Activated CD4-positive, alpha-beta T cell treated with anti-CD3 and anti-CD28 coated beads, Interleukin-2, amount 10 ng/mL, durations not matched to agents 24 days and 14 days (primary cell): ENCODE measurements at places on chromosomes 5 and 9. TPM values are rescaled to one million over a fixed set of nuclear protein-coding genes. Genes with fewer than 3 reads are reported as not detected.
A peak's percentile ranks its signal among the peaks of the same experiment; 100 is the strongest.

Gene AJM1
- 5.7 and 5.9 TPM in 2 replicates for total RNA-seq

Gene IL5
- total RNA-seq: 7.0 and 7.1 TPM in 2 replicates

Gene NR5A1
- not detected in 2 replicates for total RNA-seq

Gene BRINP1
- total RNA-seq: not detected in 2 replicates

Gene PLCXD3
- not detected in 2 replicates for total RNA-seq

Gene FOXD4L3
- total RNA-seq: not detected in 2 replicates

DNA sequence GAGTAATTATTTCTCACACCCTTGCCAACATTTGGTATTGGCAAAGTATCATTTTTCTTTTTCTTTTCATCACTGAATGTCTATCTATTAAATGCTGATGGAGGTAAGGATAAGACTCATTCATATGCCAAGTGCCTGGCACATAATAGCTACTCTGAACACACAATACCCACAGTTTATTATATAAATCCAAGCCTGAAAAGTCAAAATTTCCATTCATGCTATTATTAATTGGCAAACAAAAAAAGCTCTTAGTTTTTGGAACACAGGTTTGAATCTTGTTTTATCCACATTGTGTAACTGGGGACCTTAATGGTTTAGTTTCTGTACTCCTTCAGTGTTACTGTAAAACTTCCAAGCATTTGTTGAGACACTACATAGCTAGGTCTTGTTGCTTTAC lies 6.4 kb upstream of the ATOX1 start:
- no peak for DNase-seq

DNA sequence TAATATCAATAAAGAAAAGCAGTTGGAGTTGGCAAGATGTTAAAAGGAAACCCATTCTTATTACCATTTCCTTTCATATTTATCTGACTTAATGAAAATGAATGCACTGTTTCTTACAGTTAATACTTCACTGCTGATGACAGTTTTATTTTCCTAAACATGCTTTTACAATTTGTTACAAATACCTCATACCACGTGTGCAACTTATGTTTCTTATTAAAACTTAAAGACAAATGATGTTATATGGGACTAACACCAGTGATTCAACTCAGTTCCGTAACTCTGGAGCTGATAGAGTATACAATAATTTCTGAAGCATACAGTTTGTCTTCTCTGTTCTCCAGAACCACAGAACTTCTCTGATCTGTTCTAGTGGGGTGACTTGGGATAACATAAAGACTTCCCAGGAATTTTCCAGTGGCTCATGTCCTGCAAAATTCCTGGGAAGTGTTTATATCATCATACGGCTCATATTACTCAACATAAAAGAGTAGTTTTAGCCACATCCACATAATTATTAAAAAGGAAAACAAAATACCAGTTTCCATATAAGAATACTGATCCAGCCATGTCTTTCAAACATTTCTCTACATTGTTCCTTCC lies 1259.0 kb upstream of the C9orf72 start:
- no peak for DNase-seq

- no peak for DNase-seq
Measured at GRCh38 chr9:4026905-4027304, 273.0 kb downstream of the GLIS3 start.

- DNase-seq: no peak
Measured at GRCh38 chr5:13783726-13784125, 160.8 kb downstream of the DNAH5 start.

- DNase-seq: no peak
Measured at GRCh38 chr9:114394523-114395333, 6.9 kb upstream of the AKNA start.

DNA sequence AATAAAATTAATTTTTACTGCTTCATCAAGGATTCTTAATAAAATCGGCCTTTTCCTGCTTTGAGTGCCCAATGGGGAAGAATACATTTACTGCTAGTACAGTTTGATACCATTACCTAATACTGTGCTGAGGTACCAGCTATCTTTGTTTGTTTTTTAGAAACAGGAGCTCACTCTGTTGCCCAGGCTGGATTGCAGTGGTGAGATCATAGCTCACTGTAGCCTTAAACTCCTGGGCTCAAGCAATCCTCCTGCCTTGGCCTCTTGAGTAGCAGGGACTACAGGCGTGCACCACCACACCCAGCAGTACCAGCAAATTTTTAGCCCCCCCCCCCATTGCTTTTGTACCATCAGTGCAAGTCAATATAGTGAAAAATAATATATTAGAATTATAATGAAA lies 13.6 kb upstream of the ANKHD1 start:
- no peak for DNase-seq

GRCh38 chr9:134208310-134208841 lies 44.0 kb upstream of the RNU6ATAC start:
- DNase-seq: no peak

DNA sequence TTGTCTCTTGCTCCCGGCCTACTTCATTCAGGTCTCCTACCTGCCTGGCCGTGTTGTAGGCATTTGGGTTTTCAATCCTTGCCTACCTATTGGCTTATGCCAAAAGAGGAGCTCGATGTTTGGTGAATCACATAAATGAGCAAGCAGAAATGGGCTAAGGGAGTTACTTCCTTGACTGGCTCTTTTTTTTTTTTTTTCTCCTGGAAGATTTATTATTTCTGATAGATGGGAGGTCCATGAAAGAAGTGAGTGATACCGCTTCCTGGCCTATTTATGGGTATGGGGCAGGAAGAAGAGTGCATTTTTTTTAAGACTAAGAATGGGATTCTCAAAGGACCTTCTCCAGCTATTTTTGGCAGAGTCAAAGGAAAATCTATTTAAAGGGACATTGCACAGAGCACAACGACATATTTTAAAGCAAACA lies 294.1 kb downstream of the ARHGAP26 start:
- no peak for DNase-seq

GRCh38 chr5:81817086-81817485 lies 66.2 kb upstream of the SSBP2 start:
- no peak for DNase-seq

DNA sequence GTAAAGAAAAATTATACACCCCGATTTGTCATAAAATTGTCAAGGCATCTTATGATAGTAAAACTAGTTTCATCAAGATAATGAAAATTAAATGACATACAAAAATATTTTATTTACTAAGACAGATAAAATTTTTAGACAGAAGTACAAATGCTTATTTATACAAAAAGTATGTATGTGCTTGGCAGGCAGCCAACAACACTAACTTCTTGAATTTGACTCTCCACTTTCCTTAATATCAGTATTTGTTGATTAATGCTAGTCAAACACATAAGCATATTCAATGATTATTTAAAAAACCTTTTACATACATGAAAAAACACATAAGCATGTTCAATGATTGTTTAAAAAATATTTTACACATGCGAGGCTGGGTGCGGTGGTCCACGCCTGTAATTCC lies 1079.9 kb upstream of the CDH6 start:
- no peak for DNase-seq

DNA sequence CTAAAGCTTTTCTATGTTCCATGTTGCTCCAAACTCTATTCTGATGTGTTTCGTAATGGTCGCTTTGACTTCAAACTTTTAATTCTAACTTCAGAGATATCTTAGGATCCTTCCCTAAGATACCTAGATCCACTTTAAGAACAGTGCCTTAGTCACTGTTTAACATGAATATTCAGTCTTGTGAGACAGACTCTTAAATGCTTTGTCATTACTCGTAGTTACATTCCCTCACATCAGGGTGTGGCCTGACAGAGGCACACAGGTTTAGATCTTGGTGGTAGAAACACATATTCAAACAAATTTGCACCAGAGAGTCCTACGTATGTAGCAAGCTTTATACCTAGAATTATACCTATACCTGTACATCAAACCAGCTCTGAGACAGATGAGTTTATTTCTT lies 687.0 kb upstream of the C9orf72 start:
- DNase-seq: no peak

DNA sequence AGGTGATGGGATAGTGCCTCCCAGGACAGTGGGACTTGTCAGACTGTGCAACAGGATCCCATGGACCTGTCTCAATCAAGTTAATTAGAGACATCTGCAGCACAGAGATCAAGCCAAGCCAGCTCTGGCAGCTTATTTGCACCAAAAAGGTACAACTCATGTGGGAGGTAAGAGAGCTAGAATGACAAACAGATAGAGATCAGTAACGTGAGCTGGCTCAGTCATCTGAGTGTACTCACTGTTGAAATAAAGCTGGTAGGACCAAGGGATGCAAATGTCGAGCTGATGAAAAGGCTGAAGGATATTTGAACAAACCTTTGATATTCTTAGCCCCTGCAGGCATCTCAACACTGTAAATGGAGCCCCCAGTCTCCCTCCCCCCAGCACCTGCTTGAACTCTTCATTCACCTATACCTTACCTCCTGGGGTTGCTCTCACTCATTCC lies 198.1 kb downstream of the EFNA5 start:
- DNase-seq: no peak

- DNase-seq: peak; percentile 12
Measured at GRCh38 chr5:81786496-81786895, 35.6 kb upstream of the SSBP2 start.

- DNase-seq: peak; percentile 72
Measured at GRCh38 chr5:191036-191948, at the start of gene LRRC14B. Gene LRRC14B (plus strand): TSS chr5:191495. CDS start chr5:191539, 44 bp downstream.

DNA sequence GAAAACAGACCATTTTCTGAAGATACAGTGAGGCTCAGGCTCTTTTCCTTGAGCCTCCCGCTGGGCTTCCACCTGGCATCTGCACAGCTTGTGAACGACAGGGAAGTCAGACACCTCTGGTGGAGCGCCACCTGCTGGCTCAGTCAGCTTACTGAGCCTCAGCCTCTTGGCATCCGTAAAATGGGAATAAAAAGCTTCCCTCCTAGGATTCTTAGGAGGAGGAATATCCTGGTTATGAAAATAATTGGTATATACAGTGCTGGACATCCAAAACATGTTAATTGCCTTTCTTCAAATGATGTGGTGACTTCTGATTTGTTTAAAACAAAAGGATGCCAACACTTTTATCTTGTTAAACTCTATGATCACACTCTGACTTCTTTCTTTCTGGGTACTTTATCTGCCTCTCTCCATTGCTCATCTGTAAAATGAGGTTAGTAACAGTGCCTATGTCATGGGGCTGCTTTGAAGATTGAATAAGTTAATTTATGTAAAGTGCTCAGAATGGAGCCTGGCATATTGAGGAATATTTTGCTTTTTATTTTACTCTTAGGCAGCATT lies 67.5 kb downstream of the MAMDC2 start:
- DNase-seq: peak; percentile 85

GRCh38 chr5:166382031-166382430 lies 1909.4 kb upstream of the WWC1 start:
- no peak for DNase-seq

GRCh38 chr9:93674580-93675335 lies 98.4 kb downstream of the PHF2 start:
- DNase-seq: no peak

GRCh38 chr9:18811171-18811570 lies 221.8 kb downstream of the SAXO1 start:
- DNase-seq: no peak

DNA sequence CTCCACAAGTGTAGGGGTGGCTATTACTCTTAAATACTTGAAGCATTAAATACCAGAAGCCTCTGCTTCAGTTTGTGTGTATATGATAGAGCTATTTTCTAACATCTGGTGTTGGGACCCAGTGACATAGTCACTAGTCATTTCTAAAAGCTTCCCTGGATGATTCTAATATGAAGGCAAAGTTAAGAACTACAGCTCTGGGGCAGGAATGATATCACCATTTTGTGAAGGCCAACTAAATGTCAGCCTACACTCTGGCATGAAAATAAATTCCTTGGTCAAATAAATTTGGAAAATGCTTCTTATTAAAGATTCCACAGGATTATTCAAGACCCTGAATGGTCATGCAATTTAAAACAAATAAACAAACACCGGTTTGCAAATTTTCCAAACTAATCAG lies 197.7 kb downstream of the PLK2 start:
- DNase-seq: no peak

DNA sequence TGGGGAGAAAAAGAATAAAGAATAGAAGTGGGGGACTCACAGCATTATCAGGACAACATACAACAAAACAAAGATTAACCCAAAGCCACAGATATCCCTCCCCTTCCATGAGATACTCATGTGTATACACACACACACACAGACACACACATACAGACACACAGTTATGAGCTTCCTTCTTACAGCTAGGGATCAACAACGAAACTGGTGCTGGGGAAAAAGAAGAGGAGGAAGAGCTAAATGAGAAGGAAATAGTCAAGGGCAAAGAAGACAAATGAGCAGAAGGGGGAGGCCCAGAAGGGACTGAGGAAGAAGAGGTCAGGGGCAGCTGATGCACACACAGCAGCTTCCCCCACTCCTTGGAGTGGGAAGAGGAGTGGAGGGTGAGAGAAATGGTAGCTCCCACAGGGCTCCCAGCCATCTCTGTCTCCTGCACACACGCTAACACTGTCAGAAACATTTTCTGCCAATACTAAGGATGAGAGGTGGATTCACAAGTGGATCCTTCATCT lies 66.2 kb downstream of the SIL1 start:
- no peak for DNase-seq
